DMS79 (cell line): ENCODE measurements at places on chromosomes 5 and 9.

GRCh38 chr5:113110117-113110516, 133.5 kb downstream of the DCP2 start:
- no peak for DNase-seq

- DNase-seq: no peak
Observed at GRCh38 chr5:159884917-159885620, 31.2 kb upstream of the ADRA1B start.

- no peak for DNase-seq
Observed at GRCh38 chr9:76510041-76510440, 51.1 kb downstream of the GCNT1 start.

- no peak for DNase-seq
Observed at GRCh38 chr9:109164042-109164441, 3.0 kb downstream of the FRRS1L start.

- DNase-seq: peak; percentile 26
Observed at GRCh38 chr9:122192261-122192875, 32.7 kb downstream of the MORN5 start.
